Breast epithelium (tissue), 4 donors: ENCODE measurements at places on chromosomes 5 and 9.

DNA sequence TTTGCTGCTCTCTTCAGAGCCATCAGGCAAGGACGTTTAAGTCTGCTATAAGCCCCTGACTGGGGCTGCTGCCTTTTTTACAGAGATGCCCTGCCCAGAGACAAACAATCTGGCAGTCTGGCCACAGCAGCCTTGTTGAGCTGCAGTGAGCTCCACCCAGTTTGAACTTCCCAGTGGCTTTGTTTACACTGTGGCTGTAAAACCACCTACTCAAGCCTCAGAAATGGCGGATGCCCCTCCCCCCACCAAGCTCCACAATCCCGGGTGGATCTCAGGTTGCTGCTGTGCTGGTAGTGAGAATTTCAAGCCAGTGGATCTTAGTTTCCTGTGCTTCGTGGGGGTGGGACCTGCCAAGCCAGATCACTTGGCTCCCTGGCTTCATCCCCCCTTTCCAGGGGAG lies 59.7 kb upstream of the SNCAIP start:
- no peak for DNase-seq

DNA sequence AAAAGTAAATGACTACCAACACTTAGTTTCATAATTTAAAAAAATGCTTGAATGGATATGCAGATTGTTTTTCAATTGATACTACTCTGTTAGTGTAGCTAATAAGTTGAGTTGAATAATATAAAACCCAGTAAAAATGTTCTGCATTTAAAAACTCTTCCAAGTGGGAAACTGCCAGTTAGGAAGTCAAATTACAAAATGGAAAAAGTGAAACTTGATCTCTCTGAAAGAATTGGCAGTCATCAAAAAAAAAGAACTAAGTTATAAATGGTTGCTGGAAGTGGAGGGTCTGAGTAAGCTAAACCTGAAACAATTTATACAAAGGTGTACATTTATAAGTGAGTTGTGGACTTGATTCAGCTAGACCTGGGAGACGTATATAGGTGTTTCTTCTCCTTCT lies 52.4 kb downstream of the VCAN start:
- no peak for DNase-seq

DNA sequence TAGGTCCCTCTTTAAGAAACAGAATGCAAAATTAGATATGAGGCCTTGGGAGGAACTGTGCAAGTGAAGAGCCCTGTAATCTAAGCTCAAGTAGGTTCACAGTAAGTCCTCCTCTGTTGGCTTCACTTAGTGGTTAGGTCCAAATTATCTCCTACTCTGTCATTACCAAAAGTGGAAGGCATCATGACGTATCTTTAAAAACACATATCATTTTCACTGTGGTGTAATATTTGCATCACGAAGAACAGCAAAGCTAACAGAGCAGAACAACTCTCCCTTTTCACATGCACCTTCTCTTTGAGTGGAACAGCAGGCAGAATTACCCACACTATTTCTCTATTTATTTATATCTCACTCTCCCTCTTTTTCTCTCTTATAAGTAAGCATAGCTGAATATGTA lies 240.5 kb upstream of the CCNH start:
- DNase-seq = no peak

DNA sequence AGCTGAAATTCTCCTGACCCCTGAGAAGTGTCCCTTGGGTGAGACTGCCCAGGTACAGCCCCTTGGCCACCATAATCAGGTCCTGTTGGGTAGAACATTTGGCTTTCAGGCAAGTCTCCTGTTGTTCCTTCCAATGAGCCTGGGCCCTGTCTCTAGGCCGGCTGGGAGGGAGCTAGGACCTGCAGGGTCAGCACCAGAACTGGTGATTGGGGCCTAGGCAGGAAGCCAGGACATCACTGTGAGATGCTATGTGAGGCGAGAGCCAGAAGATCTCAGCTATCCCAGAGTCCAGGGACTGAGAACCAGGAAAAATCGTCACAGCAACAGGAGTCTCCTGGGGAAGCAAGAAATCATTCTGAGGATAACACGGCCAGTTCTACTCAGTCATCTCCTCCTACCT lies 51.5 kb downstream of the PCDH1 start:
- DNase-seq = no peak

GRCh38 chr9:126681336-126681735 lies 67.6 kb downstream of the LMX1B start:
- DNase-seq = no peak

GRCh38 chr9:133108794-133109641 lies 12.0 kb downstream of the RALGDS start:
- no peak for DNase-seq

DNA sequence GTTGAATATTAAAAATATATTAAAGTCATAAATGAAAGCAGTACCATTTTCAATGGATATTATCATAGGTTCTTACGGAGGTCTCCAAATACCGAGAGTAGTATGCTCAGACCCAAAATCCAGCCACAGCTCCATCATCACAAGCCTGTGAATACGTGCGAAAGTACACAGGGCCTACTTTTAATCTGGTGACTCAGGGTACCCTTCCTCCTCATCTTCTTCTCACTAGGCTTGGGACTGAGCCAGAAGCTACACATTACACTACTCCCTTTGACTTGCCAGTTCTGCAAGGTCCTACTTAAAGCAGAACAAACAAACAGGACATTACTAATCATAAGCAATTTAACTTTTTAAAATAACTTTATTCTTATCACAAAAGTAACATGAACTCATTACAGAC lies 7.6 kb upstream of the RIC1 start:
- no peak for DNase-seq

- DNase-seq = no peak
Observed at GRCh38 chr5:6910950-6911349, 197.7 kb downstream of the TENT4A start.
